ENCODE measurements at places on chromosomes 1 and 21.

- DNase-seq, result no peak
Measured at GRCh38 chr1:244802556-244803239, 32.8 kb upstream of the COX20 start.

DNA sequence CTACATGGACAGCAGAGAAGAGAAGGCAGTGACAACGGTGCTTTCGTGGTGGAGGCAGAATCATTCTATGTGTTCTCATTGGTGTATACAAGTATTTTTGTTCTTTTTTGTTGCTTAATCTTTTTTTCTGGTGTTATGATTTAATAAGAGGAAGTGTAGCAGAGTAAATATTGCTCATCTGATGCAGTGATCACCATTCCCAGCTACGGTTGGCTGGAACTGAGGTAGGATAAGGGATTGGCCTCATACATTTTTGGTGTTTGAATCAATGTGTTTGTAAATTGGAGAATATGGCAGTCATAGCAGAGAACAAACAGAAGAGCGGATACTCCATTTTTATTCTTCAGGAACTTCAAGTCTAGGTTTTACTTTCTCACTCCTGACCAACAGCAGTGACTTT, 76.6 kb downstream of the UBE2U start:
- no peak for DNase-seq

DNA sequence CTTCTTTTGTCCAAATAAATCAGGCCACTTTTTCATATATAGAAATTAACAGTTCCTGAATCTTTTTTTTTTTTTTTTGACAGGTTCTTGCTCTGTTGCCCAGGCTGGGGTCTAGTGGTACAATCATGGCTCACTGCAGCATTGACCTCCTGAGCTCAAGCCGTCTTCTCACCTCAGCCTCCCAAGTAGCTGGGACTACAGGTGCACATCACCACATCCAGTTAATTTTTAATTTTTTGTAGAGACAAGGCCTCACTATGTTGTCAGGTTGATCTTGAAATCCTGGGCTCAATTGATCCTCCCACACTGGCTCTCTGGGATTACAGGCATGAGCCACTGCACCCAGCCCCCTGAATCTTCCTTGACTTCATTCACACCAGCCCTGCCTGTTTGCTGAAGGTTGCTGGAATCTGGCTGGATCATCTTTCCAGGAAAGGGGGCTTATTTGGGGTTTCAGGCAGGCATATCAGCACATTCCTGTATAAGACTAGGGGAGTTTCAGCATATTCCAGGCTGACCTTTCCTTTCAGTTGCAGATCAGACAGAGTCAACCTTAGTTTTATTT, 78.2 kb upstream of the ARHGAP29 start:
- DNase-seq, result no peak

DNA sequence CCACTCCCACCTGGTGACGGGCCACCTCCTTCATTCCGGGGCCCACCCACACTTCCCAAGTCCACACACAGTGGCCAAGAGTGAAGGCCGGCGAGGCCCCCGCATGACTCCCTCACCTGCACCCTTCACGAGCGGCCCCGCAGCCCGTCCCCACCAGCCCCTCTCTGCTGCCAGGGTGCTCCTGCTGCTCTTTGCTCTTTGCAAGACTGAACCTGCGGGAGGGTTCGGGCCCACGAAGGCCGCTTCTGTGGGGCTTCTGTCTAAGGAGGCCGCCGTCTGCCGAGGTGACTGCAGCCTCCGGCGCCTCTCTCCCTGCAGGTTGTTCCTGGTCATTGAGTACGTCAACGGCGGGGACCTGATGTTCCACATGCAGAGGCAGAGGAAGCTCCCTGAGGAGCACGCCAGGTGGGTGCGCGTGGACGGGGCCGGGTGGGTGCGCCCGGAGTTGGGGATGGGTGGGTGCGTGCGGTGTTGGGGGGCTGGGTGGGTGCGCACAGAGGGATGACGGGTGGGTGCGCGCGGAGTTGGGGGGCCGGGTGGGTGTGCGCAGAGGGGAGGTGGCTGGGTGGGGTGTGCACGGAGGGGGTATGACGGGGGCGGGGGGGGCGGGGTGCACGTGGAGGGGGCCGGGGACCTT, 25.3 kb downstream of the FAAP20 start:
- DNase-seq, result no peak

- DNase-seq, result no peak
Measured at GRCh38 chr1:51535006-51535592, 16.0 kb upstream of the EPS15 start.

DNA sequence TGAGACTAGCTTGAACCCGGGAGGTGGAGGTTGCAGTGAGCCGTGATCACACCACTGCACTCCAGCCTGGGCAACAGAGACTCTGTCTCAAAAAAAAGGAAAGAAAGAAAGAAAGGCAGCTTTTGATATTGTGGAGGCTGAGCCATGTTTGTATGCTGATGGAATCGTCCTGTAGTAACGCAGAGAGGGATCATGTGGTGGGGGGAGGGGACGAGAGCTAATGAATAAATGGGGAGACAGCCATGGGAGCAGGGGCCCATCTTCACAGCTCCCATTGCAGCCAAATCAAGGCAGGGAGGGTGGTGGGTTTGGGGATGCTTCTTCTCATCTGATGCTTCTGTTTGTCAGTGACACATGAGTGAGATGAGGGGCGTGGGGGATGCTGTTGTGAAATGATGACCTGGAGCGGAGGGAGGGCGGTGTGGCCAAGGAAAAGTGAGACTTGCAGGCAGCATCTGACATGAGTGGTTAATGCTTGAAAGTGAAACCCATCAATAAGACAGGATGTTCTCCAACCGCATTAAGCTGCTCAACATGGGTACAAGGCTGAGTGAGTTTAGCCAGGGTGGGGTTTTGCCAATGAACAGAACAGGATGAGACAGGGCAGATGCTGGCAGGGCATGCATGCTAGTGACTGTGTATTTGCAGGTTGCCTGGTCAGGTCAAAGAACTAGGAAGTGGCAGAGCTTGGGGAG, 16.7 kb downstream of the SPATA21 start:
- DNase-seq, result no peak

- DNase-seq, result no peak
Measured at GRCh38 chr1:41108696-41109275, 87.3 kb upstream of the SLFNL1 start.

- DNase-seq, result peak; percentile 79
Measured at GRCh38 chr1:6475381-6476133, 9.6 kb upstream of the TNFRSF25 start.

DNA sequence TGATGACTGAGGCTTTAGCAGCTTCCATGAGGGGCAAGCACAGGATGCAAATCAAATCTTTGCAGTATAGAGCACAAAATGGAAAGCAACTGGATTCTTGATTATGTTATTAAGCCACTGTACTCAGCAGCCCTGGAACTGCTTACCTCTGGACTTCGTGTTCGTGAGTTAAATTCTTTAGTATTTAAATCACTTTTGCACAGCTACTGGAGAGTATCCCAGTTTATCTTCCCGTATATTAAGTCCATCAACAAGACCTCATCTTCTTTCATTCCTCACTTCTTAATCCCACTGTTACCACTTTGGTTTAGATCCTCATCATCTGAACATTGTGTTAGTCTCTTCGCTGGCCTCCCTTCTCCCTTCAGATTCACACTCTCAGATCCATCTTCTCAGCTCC, 108.9 kb downstream of the GREM2 start:
- no peak for DNase-seq

- DNase-seq, result no peak
Measured at GRCh38 chr1:89945852-89946476, 48.9 kb upstream of the ZNF326 start.

DNA sequence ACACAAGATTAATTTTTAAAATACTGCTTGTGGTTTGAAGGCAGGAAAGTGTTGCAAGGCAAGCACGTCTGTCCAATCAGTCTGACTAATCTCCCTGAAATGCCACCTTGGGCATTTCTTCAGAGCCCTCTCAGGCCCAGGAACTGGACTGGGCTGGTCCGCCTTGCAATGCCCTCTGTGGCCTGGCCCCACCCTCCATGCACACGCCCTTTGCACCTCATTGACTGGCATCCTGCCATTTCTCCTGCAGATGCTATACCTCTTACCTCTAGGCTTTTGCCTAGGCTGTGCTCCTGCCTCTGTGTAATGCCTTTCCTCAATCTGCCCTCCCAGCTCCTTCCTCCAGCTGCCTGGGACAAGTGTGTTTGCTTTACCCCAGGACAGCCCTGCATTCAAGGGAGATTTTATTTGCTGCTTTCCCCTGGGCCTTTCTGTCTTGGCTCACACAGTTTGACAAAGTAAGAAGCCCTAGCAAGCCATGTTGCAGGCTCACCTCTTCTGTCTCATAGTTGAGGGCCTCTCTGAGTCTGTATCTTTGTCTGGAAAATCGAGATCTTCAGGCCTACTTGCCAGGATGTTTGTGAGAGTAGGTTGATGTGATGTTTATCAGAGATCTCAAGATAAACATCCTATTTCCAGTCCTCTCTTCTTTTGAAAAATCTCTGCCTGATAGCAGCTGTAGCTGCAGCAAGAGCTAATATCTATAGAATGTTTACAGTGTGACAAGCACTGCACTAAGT, 149.2 kb upstream of the JUN start:
- peak; percentile 22 for DNase-seq

GRCh38 chr1:180130651-180131050, 24.0 kb upstream of the QSOX1 start:
- DNase-seq, result no peak

- no peak for DNase-seq
Measured at GRCh38 chr1:54111624-54112023, 41.2 kb downstream of the CDCP2 start.

GRCh38 chr1:31434979-31435378, 22.0 kb downstream of the SERINC2 start:
- DNase-seq, result no peak

- DNase-seq, result no peak
Measured at GRCh38 chr1:6535214-6535613, 19.1 kb downstream of the NOL9 start.

- no peak for DNase-seq
Measured at GRCh38 chr1:209643285-209644020, 8.8 kb downstream of the LAMB3 start.

DNA sequence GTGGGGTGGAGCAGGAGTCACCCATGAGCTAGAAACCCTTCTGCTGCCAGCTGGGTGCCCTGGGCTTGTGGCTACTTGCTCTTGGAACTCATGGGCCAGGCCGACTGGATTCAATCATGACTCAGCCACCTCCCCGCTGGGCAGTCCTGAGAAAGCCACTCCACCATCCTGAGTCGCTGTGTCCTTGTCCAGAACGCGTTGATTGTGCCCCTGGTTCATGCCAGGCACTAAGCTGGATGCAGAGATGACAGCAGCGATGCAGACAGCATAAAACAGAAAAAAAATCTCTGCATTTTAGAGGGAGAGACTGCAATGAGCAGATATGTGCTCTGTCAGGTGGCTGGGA, 10.6 kb downstream of the PADI1 start:
- DNase-seq, result no peak

DNA sequence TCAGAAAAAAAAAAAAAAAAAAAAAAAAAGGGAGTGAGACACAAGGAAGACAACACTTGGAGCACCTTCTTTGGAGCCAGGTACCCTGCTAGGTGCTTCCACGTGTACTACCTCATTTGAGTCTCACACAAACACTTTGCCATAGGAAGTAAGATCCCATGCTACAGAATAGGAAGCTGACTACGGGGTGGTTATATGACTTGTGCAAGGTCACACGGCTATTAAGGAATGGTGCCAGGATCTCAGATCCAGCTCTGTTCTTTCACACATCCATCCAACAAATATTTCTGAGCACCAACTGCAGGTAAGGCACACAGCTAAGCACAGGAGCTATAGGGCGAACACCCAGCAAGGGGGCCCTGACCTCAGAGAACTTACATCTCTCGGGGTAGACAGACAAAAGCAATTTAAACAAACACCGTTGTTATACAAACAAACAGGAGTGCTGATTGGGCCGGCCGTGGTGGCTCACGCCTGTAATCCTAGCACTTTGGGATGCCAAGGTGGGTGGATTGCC, 22.4 kb downstream of the PTAFR start:
- DNase-seq, result no peak

DNA sequence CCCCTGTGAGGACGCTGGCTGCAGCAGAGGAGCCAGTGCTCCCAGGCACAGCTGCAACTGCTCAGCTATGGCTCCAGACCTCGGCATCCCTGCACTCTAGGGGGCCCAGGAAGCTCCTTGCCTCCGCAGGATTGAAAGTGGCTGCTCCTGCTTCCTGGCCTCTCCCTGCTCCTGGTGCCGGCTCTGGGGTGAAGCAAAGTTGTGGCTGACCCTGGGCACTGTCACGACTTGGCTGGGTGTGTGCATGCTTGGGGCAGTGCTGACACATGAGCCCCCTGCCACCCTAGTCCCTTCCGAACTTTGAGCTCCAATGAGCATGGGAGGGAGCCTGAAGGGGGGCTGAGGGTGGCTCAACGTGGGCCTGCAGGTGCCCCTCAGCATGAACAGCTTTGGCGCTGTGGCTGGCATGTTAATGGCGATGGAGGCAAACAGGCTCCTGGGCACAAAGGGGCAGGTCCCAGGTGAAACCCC, 1512.2 kb downstream of the KCNT2 start:
- no peak for DNase-seq

- no peak for DNase-seq
Measured at GRCh38 chr1:239006276-239006675, 380.1 kb upstream of the CHRM3 start.

GRCh38 chr21:33031152-33031911, 5.6 kb downstream of the OLIG2 start:
- DNase-seq, result no peak

GRCh38 chr1:92459871-92460320, 26.8 kb downstream of the GFI1 start:
- DNase-seq, result no peak

DNA sequence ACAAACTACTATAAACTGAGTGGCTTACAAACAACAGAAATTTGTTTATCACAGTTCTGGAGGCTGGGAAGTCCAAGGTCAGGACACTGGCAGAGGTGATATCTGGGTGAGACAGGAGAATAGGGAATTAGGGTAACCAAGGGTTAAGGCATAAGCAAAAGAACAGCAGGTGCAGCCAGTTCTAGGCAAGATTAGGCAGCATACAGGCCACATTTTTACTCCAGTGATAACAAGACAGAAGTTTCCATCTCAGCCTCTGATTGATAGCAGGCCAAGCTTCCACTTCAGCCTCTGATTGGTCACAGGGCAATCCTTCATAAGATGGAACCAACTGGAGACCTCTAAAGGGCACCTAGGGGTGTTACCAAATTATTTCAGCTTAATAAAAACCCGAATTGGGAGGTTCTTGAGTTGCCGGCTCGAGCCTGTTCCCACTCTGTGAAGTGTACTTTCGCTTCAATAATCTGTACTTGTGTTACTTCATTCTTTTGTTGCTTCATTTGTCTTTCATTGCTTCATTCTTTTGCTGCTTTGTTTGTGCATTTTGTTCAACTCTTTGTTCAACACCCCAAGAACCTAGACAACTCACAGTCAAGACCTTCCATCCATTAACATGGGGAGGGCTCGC, 185.6 kb downstream of the TOMM20 start:
- no peak for DNase-seq

GRCh38 chr1:244709476-244710368, 56.8 kb downstream of the DESI2 start:
- no peak for DNase-seq

- DNase-seq, result no peak
Measured at GRCh38 chr1:93703643-93704042, 22.0 kb upstream of the BCAR3 start.

DNA sequence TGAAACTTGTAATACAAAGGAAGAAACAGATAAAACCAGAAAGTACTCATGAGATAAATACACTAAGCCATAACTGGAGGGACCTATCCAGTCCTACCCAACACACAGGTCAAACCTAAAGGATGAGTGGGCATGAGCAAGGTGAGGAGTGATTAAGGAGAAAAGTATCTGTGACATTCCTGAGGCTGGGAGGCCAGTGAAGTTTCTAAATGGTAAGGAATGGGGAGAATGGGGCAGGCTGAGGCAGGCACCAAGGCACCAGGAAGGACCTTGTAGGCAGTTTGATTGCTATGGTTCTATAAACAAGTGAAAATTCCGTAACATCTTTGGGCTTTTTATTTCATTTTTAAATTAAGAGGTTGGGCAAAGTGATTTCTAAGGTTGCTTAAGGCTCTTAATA, 10.4 kb downstream of the DDX59 start:
- no peak for DNase-seq
